ENCODE measurements at places on chromosomes 1 and 21. TPM values are rescaled to one million over a fixed set of nuclear protein-coding genes. Genes with fewer than 3 reads are reported as not detected.

The PAPPA2 gene
- 4.2 TPM for total RNA-seq

The C1orf74 gene
- 2.5 TPM for total RNA-seq

The B3GALT5 gene
- 0.27 TPM for total RNA-seq

The GPR52 gene
- total RNA-seq, result 0.89 TPM

The MASP2 gene
- total RNA-seq, result not detected

The HSD3B2 gene
- total RNA-seq, result not detected

Measured in muscle of leg (tissue), 16 donors.